Choroid plexus epithelial cell (primary cell): ENCODE measurements at places on chromosomes 11 and 22.

GRCh38 chr11:104433751-104434150 is 269.8 kb upstream of the PDGFD start:
- no peak for DNase-seq

- DNase-seq = peak; percentile 34
These were observed 787.7 kb downstream of the NTM start for GRCh38 chr11:132158091-132158490.

- peak; percentile 95 for DNase-seq
These were observed 1.0 kb upstream of the SLC25A1 start for GRCh38 chr22:19179497-19180048.

- no peak for DNase-seq
These were observed 41.7 kb downstream of the MICAL3 start for GRCh38 chr22:17982572-17983141.

DNA sequence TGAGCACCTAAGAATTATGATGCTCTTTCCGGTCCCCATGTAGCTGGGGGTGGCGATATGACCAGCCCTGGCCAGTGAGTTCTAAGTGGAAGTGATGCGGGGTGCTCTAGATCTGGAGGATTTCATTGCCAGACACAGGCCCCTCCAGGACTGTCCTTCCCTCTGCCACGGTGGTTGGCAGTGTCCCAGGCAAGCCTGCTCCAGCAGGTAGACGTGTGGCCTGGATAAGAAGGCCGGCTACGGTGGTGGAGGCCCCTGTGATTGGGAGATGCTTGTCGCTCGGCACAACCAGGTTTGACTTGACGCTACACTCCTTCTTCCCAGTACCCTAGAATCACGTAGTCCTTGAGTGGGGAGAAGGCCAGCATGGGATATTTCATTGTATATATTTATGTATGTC is 9.1 kb upstream of the ARHGAP8 start:
- DNase-seq = no peak

GRCh38 chr22:25447067-25447685 is 117.3 kb upstream of the GRK3 start:
- DNase-seq = no peak

GRCh38 chr11:133579165-133580031 is 47.1 kb upstream of the OPCML start:
- no peak for DNase-seq

DNA sequence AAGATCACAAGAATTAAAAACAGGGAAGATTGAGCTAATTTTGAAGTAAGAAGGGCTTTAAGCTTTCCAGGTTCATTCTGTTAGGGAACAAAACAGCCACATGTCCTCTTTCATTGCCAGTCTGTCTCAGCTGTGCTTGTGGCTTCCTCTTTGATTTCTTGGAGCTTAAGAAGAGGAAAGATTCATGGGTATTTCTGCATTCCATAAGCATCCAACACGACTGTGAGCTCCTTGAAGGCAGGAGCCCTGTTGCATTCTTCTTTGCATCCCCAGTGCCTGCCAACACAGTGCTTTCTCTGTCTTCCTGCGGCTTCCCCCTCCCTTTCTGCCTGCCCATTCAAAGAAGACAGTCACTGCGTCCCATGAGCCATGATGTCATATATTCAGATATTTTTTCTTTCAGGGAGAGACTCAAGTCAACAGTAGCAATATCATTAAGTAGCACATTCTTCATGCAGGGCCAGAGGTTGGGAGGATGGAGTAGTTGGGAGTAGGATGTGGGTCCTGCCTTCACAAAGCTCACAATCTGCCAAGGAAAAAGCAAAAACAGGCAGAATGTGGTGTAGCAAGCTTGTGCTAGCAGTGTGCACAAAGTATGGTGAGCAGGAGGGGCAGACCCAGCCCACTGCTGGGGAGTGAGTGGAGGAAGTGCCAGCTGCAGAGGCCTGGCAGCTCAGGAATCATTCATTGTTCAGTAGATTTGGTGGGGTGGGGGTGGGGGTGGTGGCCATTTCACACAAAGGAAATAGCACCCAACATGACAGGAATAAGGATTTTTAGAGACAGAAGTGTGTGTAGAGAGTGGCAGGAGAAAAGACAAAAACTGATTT is 162.1 kb upstream of the RASSF10 start:
- no peak for DNase-seq

- no peak for DNase-seq
These were observed 3.0 kb downstream of the PRSS23 start for GRCh38 chr11:86803136-86804045.

- DNase-seq = no peak
These were observed 147.4 kb upstream of the ZC3H12C start for GRCh38 chr11:109945626-109946321.

GRCh38 chr22:29078036-29078868 is 5.4 kb downstream of the KREMEN1 start:
- no peak for DNase-seq

- no peak for DNase-seq
These were observed 11.2 kb downstream of the SYT7 start for GRCh38 chr11:61569701-61570100.

GRCh38 chr22:29313576-29314466 is 1.7 kb downstream of the RASL10A start:
- DNase-seq = no peak

DNA sequence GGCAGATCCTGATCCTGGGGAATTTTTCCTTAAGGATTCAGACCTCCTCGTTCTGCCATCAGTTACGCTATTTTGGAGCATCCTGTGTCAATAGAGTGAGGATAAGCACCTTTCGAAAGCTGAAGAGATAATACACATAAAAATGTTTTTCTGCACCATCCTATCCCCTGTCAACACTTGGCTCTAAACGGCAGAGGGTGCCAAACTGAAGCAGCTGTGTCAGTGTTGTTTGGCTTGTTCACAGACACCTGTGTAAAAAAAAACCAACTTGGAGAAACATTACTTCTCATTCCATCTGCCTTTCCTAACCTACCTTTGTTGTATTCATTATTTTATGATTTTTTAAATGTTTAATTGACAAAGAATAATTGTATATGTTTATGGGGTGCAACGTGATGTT is 417.0 kb upstream of the DDI1 start:
- peak; percentile 37 for DNase-seq

GRCh38 chr11:126464796-126465195 is 109.3 kb downstream of the ST3GAL4 start:
- no peak for DNase-seq

DNA sequence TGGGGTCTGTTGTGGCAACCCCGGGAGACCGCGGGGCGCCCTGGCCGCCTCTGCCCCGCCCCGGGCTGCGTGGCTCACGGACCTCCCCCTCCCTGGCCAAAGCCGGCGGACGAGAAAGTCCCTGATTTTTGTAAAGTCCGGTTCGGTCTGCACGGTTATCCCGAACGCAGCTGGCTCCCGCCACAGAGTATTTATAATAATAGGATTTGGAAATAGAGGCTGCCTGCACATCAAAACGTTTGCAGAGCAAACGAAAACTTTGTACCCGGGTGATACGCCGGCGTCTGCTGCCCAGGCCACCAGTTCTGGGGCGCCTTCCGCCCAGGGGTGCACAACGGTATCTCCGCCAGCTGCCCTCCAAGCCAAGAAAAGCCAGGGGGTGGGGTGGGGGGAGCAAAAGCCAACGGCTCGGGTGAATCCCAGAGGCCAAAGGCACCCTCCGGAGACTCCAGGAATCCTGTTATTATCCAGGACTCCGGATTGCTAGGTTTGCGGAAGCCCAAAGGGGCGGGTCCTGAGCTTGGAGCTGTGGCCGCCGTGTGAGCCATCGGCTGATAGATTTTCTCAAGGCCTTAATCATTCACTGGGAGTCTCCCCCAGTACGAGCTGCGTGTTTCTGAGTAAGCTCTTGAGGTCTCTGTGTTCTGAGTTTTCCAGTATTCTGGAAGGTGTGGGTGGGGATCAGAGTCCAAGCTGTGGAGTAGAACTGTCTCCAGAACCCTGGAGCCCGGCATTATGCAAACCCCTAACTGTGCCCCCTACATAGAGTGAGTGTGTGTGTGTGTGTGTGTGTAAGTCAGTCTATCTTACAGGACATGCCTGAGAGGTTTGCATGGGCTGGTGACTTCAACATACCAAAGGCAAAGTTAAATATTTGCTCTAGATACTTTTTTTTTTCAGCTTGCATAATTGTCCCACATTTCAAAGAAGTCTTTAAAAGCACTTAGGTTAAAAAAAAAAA is 673 bp upstream of the SHANK2 start:
- DNase-seq = peak; percentile 49

DNA sequence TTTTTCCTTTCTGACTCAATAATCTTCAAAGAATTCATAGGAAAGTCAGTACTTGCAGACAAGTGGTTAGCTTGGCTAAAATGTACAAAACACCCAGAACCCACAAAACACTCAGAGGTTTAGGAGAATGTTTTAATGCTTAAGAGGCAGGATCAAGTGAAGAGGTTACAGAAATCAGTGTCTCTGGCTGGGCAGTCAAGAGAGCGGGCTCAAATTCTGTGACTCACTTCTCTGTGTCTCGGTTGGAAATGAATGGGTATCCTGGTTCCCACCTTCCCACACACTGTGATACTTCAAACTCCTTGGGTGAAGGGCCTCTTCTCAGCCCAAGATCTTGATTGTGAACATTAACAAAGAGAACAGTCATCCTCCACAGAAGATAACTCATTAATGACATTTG is 3.8 kb downstream of the MPEG1 start:
- peak; percentile 59 for DNase-seq

DNA sequence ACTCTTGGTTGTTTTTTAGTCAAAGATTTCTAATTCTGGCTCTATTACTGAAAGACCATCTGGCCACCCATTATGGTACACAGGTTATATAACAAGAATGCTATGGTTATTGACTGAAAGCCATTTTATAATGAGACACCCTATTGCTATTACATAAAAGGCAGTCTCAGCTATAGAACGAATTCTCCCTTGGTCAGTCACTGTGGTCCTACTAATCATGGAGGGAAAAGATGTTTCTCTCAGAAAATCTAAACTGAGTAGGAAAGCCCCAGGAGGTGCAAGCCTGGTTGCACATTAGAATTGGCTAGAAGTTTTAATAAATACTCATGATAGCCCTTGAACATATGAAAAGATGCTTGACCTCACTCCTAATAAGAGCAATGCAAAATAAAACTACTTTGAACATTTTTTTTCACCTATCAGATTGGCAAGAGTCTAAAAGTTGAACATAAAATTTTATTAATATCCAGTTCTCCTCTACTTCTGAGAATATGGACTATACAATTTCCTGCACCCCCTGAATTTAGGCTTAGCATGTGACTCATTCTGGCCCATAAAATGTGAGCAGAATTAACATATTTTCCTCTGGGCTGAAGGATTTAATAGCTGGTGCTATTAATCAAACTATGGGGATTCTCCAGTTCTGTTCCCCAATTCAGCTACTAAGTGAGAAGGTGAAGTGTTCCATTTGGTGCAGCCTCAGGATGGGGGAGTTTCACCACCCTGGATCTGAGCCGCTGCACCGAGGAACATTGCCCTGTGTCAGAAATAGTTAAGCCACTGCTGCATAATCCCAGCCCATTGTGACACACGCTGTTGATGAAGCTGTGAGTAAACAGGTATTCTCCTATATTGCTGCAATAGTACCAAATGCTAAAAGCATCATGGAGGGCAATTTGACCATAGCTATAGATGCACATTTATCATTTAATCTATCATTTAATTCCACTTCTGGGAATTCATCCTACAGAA is 11.5 kb upstream of the CRKL start:
- DNase-seq = no peak
